Right renal cortex interstitium (tissue), 3 donors: ENCODE measurements at places on chromosomes 2 and 18. TPM values are rescaled to one million over a fixed set of nuclear protein-coding genes. Genes with fewer than 3 reads are reported as not detected.

Gene PTPRM
- polyA plus RNA-seq: 114 TPM

Gene SF3B1
- polyA plus RNA-seq: 690 TPM

Gene SATB2
- 13.9 TPM for polyA plus RNA-seq

- DNase-seq: no peak
Observed at GRCh38 chr18:36960038-36960437, 131.1 kb downstream of the KIAA1328 start.

DNA sequence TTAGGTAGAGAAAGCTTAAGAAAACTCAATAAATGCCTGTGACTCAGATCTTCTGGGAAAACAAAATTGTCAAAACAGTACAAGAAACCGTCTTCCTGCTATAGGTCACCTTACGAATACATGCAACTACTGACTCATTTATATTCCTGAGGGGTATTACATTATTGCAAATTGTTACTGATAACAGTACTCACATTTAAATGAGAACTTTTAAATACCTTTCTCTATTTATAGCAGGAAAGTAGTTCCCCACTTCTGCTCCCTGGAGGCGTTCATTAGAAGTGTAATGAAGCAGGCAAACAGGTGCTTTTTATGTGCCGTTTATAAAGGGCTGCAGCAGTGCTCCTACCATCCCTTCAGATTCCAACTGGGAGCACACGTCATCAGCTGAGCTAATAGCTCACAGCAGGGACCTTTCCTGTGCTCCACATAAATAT, 65.1 kb upstream of the RPRM start:
- no peak for DNase-seq

- no peak for DNase-seq
Observed at GRCh38 chr2:190792956-190793888, 87.4 kb upstream of the GLS start.
